ENCODE measurements at places on chromosomes 12 and 14.
A peak's percentile ranks its signal among the peaks of the same experiment; 100 is the strongest.

DNA sequence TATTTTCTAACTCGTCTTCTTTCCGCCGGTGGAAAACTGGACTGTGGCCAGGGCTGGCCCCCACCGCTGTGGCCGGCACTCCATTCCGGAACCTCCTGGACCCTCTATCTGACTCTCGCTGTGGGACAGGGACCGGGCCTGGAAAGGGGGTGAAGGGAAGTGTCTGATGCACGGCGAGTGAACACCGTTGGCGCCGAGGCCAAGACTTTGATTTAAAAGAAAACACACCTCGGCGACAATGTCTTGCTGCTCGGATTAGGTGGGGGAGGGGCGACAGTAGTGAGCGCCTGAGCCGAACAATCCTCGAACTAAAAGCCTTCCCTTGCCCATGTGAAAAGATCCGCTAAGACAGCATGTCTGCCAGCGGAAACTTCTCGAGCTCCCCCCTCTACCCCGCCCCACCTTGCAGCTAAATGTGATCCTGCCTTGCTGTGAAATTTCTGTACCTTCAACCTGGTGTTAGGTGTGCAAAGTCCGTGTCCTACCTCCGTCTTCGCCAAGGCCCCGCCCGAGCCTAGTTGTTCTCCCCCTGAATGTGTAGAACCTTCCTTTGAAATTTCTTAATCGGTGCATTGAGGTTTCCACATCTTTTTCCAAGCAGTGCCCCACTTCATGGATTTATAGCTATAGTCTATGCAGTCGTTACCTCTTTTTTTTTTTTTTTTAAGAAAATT is 862 bp upstream of the HOTAIR start:
- DNase-seq: no peak

- no peak for DNase-seq
These were observed 84.9 kb downstream of the MIA2 start for GRCh38 chr14:39318574-39318973.

DNA sequence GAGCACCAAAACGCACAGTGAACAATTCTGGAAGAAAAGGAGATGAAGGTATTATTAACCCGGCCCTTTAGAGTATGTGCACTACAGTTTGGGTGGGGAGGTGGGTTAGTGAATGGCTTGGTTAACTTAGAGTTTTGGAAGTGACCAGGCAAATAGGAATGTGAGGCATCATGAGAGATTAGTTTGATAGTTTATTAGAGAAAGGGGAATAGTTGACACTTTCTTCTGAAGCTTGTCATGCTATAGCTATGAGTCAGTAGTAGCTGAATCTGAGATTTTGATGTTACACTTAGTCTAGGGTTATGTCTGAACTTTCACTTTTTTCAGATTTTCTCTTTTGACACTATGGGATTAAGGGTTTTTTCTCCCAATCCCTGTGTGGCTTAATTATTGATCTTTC is 567.2 kb downstream of the SNAPC1 start:
- no peak for DNase-seq

DNA sequence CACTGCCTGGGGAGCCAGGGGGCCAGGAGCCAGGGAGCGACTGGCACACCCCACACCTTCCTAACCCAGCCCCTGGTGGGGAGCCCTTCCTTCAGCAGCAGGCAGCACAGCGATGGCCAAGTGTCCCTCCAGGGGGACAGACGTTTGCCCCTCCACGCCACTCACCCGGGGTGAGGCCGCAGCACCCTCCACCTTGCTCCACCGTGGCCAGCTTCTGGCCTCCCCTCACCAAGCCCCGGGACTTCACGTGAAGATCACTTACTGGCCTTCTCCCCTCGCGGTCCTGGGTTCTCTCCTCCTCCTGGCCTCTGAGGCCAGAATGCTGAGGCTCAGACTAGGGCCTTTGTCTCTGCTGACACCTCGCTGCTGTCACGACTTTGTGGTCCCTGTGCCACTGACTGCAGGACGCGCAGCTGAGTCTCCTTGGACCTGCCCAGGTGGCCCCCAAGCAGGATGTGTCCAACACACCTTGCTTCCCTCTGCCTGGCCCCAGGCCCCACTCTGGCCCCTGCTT is 3.5 kb upstream of the ASPG start:
- no peak for DNase-seq

- DNase-seq: no peak
These were observed 60.3 kb upstream of the GALNT9 start for GRCh38 chr12:132389526-132390286.

DNA sequence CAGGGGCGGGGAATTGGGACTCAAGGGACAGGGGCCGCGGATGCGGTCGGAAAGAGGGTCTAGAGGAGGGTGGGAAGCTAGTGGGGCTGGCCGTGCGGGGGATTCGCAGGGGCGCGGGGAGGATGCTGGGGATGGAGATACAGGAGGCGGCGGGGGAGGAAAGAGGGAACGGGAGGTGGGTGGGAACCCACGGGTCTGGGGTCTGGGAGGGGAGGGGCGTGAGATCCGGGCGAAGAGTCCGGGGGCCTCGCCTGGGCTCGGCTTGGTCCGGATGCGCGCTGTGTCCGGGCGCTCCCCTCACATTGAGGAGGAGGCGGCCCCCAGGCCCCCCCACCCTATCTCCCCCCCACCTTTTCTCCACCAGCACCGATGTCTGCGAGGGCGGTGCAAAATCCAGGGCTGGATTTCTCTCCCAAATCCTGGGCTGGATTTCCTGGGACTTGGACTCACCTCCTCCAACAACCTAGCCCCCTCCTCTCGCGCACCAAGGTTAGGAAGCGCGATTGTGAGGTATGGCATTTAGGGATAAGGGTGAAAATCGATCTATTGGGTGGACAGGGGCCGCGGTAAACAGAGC is at the start of gene AGAP2:
Gene AGAP2, minus strand, starts transcription at position 82 of the 577 bp plus-strand sequence. CDS start 496 bp downstream, outside the sequence.
- DNase-seq: no peak

DNA sequence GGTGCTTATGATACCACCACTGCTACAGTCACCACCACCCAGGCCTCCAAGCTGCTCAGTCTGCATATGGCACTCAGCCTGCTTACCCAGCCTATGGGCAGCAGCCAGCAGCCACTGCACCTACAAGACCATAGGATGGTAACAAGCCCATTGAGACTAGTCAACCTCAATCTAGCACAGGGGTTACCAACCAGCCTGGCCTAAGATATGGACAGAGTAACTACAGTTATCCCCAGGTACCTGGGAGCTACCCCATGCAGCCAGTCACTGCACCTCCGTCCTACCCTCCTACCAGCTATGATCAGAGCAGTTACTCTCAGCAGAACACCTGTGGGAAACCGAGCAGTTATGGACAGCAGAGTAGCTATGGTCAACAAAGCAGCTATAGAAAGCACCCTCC is 55.1 kb downstream of the BRMS1L start:
- no peak for DNase-seq

GRCh38 chr14:92413379-92413778 is 90.4 kb downstream of the SLC24A4 start:
- no peak for DNase-seq

- DNase-seq: no peak
These were observed 145.4 kb upstream of the ABCD2 start for GRCh38 chr12:39764944-39765560.

DNA sequence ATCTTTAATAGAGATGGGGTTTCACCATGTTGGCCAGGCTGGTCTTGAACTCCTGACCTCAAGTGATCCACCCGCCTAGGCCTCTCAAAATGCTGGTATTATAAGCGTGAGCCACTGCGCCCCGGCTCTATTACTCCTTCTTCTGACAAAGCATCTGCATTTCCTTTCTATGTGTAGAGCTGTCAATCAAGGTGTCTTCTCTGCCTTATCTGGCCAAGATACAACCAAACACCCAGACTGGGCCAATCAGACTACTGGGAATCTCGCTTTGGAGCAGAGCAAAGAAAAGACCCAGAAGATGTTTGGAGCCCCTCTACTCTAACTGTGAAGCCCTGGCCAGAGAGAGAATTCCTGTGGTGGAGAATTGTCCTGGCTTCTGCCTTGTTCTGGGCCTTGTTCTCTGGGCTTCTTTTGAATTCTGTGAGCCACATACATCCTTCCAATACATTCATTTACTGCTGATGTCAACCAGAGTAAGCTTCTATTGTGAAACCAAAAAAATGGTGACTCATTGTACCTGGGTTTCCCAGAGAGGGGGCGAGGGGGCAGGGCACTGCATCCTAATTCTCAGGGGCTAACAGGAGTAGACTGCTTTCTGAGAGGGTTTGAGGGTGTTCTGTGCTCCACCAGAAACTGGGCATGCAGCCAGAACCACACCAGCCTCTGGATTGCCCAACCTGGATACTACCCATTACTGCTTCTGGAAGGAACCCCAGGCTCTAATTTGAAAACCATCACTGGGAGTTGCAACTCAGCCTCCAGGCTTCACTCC is 18.8 kb upstream of the FLVCR2 start:
- no peak for DNase-seq

- DNase-seq: no peak
These were observed 205.1 kb downstream of the PTPRO start for GRCh38 chr12:15527201-15528080.

DNA sequence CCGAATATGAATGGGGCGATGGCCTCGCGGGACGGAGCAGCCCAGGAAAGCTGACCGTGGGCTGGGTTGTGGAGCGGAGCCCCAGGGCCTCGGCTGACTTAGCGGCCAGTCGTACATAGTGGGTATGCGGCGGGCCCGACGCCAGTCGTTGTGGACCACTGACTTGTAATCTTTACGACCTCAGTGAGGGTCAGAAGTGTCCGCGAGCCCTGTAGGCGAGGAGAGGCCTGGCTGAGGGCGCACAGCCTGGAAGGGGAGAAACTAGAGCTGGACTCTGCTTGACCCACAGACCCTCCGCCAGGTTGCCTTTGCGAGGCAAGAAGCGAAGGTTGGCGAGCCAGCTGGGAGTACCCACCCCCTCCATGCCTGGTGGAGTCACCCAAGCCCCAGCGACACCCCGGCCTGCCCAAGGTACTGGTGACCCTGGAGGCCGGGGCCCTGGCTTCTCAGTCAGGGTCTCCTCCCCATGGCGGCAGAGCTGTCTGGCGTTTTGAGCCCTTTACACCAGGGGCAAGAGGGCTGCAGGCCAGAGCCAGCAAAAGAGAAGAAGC is 15.6 kb upstream of the DYNC1H1 start:
- DNase-seq: no peak

GRCh38 chr14:54047645-54048308 is 91.2 kb upstream of the BMP4 start:
- no peak for DNase-seq

DNA sequence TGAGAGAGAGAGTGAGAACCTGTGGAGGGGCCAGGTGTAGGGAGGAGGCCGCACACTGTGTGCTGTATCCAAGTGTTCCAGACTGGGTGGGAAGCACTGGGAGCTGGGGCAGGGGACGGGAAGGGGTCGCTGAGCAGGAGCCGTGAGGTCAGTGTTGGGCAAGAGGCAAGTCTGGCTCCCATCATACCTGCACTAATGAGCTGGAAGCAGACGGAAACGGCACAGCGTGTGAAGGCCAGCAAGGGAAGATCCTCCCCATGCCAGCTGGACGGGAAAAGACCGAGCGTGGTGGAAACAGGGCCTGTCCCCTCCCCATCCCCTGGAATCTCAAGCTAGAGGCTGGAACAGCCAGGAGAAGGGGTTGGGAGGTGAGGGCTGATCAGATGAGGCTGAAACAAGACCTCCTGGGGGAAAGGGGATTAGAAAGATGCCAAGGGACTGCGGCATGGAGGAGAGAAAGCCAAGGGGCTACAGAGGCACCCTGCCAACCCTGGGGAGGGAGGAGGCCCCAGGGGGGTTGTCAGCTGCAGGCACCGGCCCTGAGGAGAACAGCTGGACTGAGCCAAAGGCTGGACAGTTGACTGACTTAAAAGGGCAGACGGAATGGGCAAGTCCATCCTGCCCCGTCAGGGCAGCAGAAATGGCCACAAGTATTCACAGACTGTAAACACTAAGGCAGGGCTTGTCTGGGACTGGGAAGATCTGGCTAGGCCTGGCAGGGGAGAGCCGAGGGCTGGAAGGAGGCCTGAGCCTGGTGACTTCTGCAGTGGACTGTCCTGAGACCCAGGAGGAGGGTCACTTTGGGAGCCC is 19.0 kb upstream of the LTBP2 start:
- DNase-seq: no peak

DNA sequence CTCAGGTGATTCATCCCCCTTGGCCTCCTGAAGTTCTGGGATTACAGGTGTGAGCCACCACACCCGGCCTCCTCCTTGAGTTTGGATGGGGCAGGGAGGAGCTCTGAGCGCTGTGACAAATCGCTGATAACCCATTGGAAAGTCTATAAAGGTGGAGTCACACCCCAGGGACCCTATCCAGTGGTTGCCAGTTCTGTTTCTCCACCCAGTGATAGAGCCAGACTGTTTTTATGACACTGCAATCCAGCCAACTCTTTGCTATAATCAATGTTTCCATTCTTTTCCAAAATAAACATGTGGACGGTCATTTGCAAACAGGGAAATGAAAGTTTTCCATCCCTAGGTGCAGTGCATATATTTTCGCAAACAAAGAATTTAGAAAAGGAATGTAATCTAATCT is 142.0 kb upstream of the PELI2 start:
- no peak for DNase-seq

GRCh38 chr12:116969615-116970585 is 59.1 kb downstream of the FBXW8 start:
- DNase-seq: no peak

DNA sequence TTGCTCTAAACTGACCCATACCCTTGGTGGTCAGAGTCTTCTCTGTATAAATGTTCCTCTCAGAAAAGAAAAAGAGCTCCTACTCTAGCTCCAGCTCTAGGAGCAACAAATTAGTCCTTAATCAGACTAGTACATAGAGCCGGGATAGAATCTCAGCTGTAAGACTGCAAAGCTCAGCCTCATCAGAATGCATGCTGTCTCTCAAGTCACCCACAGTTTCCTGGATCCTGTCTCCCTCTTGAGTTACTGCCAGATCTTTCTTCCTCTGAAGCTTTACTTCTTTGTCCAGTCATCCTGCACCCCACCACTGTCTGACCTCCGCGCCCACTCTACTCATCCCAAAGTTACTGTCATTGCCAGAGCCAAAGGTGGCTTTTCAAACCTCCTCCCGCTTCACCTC is 139.3 kb upstream of the PRMT8 start:
- no peak for DNase-seq

DNA sequence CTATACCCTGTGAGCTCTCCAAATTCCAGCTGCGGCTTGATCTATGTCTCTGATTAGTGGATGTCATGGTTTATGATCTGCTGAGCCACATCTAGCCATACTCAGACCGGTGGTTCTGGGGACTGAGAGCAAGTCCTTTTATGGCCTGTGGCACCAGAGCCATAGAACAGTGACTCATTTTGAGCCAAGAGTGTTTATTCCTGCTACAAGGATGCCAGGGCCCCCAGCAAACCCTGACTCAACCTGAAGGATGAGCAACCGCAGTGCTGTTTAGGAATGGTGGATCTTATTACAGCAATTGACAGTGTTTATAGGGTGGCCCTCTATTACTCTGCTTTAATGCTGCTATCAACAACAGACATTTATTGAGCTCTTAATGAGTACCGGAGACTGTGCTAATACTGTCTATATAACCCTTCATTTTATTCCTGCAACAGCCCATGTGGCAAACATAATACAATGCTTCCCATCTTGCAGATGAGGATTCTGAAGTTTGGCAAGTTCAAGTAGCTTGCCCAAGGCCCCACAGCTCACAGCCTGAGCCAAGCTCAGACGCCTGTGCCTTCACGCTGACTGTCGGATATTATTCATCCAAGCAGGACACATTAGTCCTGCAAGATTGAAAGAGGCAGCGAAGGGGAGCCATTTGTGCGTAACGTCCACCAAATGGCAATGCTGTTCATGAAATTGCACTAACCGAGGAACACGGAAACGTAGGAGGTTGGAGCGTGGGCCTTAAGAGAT is 273.6 kb upstream of the PWP1 start:
- DNase-seq: no peak

GRCh38 chr14:39229222-39229543 is 4.5 kb upstream of the MIA2 start:
- peak; percentile 28 for DNase-seq
